ENCODE measurements at places on chromosomes 1 and 21.
A peak's percentile ranks its signal among the peaks of the same experiment; 100 is the strongest.

DNA sequence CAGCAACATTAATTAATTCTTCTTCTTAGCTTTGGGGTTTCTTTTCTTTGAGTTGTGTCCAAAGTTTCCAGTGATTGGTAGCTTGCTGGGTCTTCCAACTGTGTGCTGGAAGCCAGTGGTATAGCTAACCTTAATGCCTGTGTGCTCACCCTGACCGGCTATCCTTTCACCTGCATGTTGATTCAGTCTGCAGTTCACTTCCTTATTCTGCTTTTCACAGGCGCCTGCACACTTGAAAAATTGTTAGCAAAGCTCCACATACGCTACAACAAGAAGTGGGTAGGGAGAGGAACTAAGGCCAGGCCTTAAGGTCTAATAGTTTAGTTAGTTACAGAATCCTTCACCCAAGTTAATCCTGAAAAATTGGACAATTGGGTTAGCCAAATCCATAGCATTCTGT is 35.7 kb downstream of the NCF2 start:
- H3K36me3 ChIP-seq: peaks cover 29% of the 10 kb centered on the region
- H3K4me1 ChIP-seq: no peaks in the 10 kb centered on the region
- H3K4me3 ChIP-seq: no peak overlapping the region
- DNase-seq: no peak

DNA sequence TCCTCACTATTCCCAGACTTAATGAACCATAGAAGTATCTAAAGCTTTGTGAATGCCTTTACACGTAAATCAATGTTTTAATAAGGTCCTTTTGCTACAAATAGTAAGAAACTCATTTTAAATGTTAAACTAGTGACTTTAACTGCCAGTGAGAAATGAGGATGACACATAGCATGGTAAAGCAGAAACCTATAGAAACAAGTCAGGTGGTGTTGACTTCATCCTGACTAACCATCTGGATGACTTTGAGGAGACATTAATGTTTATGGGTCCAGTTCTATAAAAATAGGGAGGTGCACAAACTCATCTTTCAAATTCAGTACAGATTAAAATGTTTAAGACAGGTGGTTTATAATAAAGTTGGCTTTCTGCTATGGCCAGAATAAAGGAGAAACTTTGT is 85.4 kb downstream of the COLGALT2 start:
- H3K4me1 ChIP-seq: no peaks in the 10 kb centered on the region
- no peak overlapping the region for H3K27ac ChIP-seq
- DNase-seq: no peak
- H3K4me3 ChIP-seq: no peak overlapping the region

GRCh38 chr1:82777240-82777639 is 976.5 kb downstream of the ADGRL2 start:
- DNase-seq: no peak
- H3K4me1 ChIP-seq: no peaks in the 10 kb centered on the region
- H3K27ac ChIP-seq: no peak overlapping the region
- no peak overlapping the region for H3K4me3 ChIP-seq
- H3K27me3 ChIP-seq: no peaks in the 10 kb centered on the region
- H3K36me3 ChIP-seq: no peaks in the 10 kb centered on the region

GRCh38 chr1:32208469-32208868 is 420 bp upstream of the DCDC2B start:
- DNase-seq: no peak
- H3K4me3 ChIP-seq: no peak overlapping the region
- no peaks in the 10 kb centered on the region for H3K27me3 ChIP-seq

GRCh38 chr1:208180421-208180820 is 63.8 kb downstream of the PLXNA2 start:
- H3K27ac ChIP-seq: no peak overlapping the region
- H3K27me3 ChIP-seq: no peaks in the 10 kb centered on the region
- DNase-seq: no peak

GRCh38 chr1:228867951-228868730 is 132.9 kb downstream of the RHOU start:
- no peak overlapping the region for H3K4me3 ChIP-seq
- H3K27ac ChIP-seq: no peak overlapping the region
- no peaks in the 10 kb centered on the region for H3K27me3 ChIP-seq
- no peaks in the 10 kb centered on the region for H3K36me3 ChIP-seq
- DNase-seq: no peak

DNA sequence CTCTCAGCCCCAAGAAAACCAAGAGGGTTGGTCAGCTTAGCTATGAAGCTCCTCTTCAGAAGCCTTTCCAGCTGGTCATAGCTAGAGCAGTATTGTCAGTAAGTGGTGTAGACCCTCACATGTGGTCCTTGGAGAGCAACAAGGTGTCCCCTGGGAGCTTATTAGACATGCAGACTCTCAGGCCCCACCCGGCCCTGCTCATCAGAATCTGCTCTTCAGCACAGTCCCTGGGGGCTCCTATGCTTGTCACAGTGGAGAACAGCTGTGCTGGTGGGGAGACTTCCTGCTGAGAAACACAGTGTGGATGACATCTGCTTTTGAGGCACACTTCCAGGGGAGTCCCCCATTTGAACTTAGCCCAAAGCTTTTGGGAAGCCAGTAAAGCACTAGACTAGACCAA is 21.9 kb upstream of the NEK2 start:
- H3K27me3 ChIP-seq: no peaks in the 10 kb centered on the region
- H3K4me3 ChIP-seq: no peak overlapping the region
- H3K4me1 ChIP-seq: no peaks in the 10 kb centered on the region
- no peak overlapping the region for H3K27ac ChIP-seq
- no peak for DNase-seq
- no peaks in the 10 kb centered on the region for H3K36me3 ChIP-seq

- DNase-seq: no peak
- H3K36me3 ChIP-seq: no peaks in the 10 kb centered on the region
- H3K27me3 ChIP-seq: no peaks in the 10 kb centered on the region
- H3K27ac ChIP-seq: peak overlapping the region; percentile 76
- peaks cover 22% of the 10 kb centered on the region for H3K4me1 ChIP-seq
These were observed 144.0 kb downstream of the ROR1 start for GRCh38 chr1:63917571-63918417.

DNA sequence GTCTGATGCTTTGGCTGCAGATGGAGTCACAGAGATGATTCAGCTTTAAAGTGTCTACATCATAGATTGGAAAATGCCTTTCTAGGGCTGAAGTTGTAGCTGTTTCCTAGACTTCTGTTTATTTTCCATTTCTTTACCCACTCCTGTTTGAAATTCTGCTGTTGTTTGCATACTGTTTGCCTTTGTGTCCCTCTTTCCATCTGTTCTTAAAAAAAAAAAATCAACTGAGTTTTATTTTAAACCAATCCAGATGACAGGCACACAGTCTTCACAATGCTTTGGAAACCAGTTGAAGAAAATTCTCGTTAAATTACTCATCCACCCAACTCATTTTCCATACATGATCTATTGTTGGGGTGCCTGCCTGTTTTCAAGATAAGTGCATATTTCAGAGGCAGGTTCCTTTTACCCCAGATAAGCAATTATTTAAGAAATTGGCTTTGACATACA is 245.9 kb downstream of the DISC1 start:
- no peaks in the 10 kb centered on the region for H3K36me3 ChIP-seq
- no peak overlapping the region for H3K4me3 ChIP-seq
- no peaks in the 10 kb centered on the region for H3K27me3 ChIP-seq
- peaks cover 5% of the 10 kb centered on the region for H3K4me1 ChIP-seq
- H3K27ac ChIP-seq: no peak overlapping the region
- no peak for DNase-seq

GRCh38 chr1:153099461-153100045 is 5.2 kb upstream of the SPRR2E start:
- no peak for DNase-seq
- H3K27ac ChIP-seq: no peak overlapping the region
- H3K27me3 ChIP-seq: no peaks in the 10 kb centered on the region
- no peaks in the 10 kb centered on the region for H3K36me3 ChIP-seq
- H3K4me1 ChIP-seq: no peaks in the 10 kb centered on the region

DNA sequence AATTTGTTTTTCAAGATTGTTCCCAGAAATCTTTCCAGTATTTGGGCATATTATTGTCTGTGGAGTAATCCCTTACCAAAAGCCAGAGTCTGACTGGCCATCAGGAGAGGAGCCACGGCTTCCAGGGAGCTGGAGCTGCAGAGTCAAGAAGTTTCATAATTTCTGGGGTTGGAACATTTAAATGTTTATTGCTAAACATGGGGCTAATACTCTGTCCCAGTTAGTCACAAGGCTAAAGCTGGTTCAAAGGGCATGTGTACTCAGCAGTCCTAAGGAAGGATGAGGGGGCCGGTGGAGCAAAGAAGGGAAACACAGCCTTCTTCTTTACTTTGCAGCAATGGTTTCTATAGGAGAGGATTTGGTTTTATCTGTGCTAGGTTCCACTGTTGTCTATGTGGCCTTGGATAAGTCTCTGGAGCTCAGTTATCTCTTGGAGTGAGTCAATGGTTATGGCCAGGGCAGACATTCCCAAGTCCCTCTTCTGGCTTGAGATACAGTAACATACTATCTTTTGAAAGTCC is 9.5 kb downstream of the DENND2D start:
- peaks cover 19% of the 10 kb centered on the region for H3K36me3 ChIP-seq
- H3K4me3 ChIP-seq: no peak overlapping the region
- DNase-seq: no peak
- no peak overlapping the region for H3K27ac ChIP-seq
- peaks cover 11% of the 10 kb centered on the region for H3K4me1 ChIP-seq

- no peaks in the 10 kb centered on the region for H3K36me3 ChIP-seq
- no peak overlapping the region for H3K4me3 ChIP-seq
- H3K27me3 ChIP-seq: no peaks in the 10 kb centered on the region
- DNase-seq: no peak
- no peak overlapping the region for H3K27ac ChIP-seq
- no peaks in the 10 kb centered on the region for H3K4me1 ChIP-seq
These were observed 164.6 kb upstream of the GJB5 start for GRCh38 chr1:34590211-34590623.

- no peaks in the 10 kb centered on the region for H3K27me3 ChIP-seq
- no peaks in the 10 kb centered on the region for H3K36me3 ChIP-seq
- H3K4me1 ChIP-seq: peaks cover 23% of the 10 kb centered on the region
- H3K4me3 ChIP-seq: no peak overlapping the region
These were observed 2.0 kb upstream of the ANKRD35 start for GRCh38 chr1:145887631-145888030.

DNA sequence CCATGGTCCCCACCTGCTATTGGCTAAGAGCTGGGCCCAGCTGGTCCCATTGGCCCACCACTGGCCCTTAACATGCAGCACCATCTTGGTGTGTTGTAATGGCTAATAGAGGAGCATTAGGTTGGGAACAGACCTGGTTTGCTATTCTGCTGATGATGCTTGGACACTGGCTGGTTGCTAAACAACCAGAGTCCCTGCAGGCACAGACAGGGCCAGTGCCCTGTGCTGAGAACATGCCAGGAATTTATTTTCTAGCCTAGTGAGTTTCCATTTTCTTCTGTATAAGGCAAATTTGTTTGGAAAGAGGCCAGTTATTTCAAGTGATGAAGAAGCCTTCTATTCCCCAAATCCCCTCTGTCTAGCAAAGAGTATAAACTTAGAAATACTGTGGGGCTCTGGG is 42.9 kb upstream of the TDRD10 start:
- no peaks in the 10 kb centered on the region for H3K4me1 ChIP-seq
- no peak overlapping the region for H3K27ac ChIP-seq
- no peaks in the 10 kb centered on the region for H3K36me3 ChIP-seq

- H3K4me1 ChIP-seq: no peaks in the 10 kb centered on the region
- DNase-seq: no peak
- no peak overlapping the region for H3K4me3 ChIP-seq
These were observed 9.8 kb downstream of the STPG1 start for GRCh38 chr1:24403806-24404205.

- DNase-seq: no peak
- H3K27ac ChIP-seq: no peak overlapping the region
- H3K4me3 ChIP-seq: no peak overlapping the region
- peaks cover 23% of the 10 kb centered on the region for H3K36me3 ChIP-seq
- H3K4me1 ChIP-seq: peaks cover 17% of the 10 kb centered on the region
- H3K27me3 ChIP-seq: no peaks in the 10 kb centered on the region
These were observed 7.4 kb downstream of the PAXBP1 start for GRCh38 chr21:32764186-32764585.

- no peaks in the 10 kb centered on the region for H3K36me3 ChIP-seq
- DNase-seq: peak; percentile 10
- H3K27ac ChIP-seq: peak overlapping the region; percentile 75
- peaks cover 28% of the 10 kb centered on the region for H3K4me1 ChIP-seq
- no peaks in the 10 kb centered on the region for H3K27me3 ChIP-seq
- H3K4me3 ChIP-seq: peak overlapping the region; percentile 92
These were observed 509 bp downstream of the GDAP2 start for GRCh38 chr1:117928881-117929342.

All from thoracic aorta (tissue), 2 donors.